ENCODE measurements at places on chromosomes 5 and 9.

DNA sequence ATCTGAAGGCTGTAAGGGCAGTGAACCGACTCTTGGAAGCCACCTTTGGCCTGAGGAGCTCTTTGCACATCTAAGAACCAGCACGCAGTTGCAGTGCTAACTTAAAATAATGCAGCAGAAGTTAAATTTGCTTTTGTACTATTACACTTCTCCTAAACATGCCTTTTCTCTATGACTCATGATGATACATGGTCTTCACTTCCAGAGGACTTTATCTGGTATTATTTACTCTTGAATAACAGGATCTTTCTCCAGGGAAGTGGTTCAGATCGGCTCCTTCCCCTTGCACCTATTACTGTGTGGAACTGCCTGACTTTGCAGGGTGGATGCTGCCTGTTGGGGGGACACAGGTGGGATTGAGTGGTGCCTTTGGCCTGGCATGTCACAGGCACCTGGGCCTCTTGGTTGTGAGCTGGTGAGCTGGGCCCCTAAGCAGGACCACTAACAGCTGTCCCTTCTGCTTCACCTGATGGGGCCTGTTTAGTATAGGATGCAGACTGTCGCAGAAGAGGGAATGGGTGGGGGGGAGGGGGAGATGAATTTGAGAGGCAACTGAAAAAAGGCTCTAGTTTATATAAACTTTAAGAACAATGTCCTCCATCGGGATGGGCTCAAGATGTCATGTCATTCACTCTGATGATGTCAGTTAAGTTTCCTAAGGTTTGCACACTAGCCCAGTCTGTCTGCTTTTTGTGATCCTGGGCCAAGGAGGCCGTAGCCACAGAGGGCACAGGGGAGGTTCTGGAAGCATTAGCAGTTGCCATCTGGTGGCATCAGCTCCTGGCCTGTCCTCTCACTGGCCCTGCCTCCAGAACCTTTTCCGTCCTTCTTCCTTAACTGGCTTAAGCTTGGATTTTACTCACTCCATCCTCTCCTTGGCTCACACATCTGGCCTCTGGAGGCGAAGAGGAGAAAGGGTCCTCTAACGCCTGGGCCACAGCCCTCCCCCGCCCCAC is 33.9 kb upstream of the GABBR2 start:
- no peak for DNase-seq

DNA sequence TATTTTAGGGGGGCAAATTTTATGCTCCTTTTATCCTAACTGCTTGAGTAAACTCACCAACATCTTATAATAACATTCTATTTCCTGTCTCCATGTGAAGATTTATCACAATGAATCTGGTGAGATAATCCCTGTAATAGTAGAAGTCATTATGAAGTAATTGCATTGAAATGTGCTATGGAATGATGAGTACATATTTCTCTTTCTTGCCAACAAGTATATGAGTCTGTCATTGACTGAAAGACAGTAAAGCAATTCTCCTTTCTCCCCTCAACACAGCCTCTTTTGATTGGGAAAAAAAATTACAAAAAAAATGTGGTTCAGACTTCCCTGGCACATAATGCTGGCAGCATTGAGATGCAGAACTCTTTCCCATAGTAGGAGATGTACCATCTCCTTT is 459.2 kb upstream of the RGMB start:
- DNase-seq = no peak

- DNase-seq = no peak
Observed at GRCh38 chr9:32533336-32533735, 7.3 kb upstream of the RIGI start.

- DNase-seq = peak; percentile 19
Observed at GRCh38 chr5:79689541-79690466, at the start of gene CMYA5. TSS of gene CMYA5 (plus strand) at chr5:79689836. CDS start at chr5:79689908, 72 bp downstream.

GRCh38 chr5:173329491-173330337 is 1.5 kb upstream of the STC2 start:
- peak; percentile 82 for DNase-seq

DNA sequence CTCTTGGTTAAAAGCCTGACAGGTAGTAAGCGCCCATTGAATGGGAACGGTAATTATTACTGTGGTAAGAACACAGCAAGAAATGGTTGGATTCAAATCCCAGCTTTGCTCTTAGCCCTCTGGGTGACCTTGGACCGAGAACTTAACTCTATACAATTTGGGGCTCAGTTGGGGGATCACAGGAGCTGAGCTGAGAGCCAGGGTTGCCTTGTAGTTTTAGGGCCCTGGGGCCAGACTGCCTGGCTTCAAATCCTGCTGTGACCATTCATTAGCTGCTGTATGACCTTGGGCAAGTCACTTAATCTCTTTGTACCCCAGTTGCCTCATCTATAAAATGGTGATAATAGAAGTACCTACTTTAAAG is 87.4 kb upstream of the SH3PXD2B start:
- DNase-seq = no peak

- no peak for DNase-seq
Observed at GRCh38 chr5:129243039-129243438, 148.5 kb downstream of the ISOC1 start.

GRCh38 chr5:58019614-58020013 is 440.3 kb downstream of the PLK2 start:
- DNase-seq = no peak

GRCh38 chr9:68749579-68750159 is 44.6 kb downstream of the PIP5K1B start:
- no peak for DNase-seq

- no peak for DNase-seq
Observed at GRCh38 chr5:78586251-78586650, 62.3 kb downstream of the LHFPL2 start.

DNA sequence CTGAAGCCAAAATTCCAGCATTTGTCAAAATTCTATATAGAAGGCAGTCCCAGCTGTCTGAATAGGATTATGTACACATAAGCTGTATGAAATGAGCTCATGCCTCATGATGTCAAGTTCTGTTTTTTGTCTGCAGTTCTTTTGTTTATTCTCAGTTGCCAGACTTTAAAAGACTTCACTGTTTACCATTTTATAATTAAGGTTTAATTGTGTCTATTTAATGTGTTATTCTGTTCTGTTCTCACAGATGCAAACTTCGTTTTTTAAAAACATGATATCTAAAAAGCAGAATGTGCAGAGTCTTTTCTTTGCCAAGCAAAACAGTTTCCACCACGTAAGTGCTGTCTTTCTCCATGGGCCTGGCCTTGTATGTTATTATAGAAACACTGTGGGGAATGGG is 31.1 kb downstream of the ERAP1 start:
- no peak for DNase-seq

DNA sequence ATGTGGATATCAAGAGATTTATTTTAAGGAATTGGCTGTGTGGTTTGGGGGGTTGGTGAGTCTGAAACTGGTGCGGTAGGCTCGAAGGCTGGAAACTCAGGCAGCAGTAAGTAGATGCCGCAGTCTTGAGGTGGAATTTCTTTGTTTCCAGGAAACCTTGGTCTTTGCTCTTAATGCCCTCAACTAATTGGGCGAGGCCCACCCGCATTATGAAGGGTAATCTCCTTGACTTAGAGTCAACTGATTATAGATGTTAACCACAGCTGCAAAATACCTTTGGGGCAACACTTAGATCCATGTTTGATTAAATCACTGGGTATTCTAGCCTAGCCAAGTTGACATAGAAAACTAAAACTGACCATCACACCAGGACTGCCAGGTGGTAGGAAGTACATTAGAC is 83.8 kb downstream of the ANKRD33B start:
- no peak for DNase-seq

GRCh38 chr9:93061791-93062763 is 3.6 kb downstream of the SUSD3 start:
- peak; percentile 62 for DNase-seq

GRCh38 chr9:88922091-88922490 is 69.2 kb upstream of the S1PR3 start:
- no peak for DNase-seq

All from HuH-7.5 (cell line).